ENCODE measurements at places on chromosomes 5 and 9.
A peak's percentile ranks its signal among the peaks of the same experiment; 100 is the strongest.

DNA sequence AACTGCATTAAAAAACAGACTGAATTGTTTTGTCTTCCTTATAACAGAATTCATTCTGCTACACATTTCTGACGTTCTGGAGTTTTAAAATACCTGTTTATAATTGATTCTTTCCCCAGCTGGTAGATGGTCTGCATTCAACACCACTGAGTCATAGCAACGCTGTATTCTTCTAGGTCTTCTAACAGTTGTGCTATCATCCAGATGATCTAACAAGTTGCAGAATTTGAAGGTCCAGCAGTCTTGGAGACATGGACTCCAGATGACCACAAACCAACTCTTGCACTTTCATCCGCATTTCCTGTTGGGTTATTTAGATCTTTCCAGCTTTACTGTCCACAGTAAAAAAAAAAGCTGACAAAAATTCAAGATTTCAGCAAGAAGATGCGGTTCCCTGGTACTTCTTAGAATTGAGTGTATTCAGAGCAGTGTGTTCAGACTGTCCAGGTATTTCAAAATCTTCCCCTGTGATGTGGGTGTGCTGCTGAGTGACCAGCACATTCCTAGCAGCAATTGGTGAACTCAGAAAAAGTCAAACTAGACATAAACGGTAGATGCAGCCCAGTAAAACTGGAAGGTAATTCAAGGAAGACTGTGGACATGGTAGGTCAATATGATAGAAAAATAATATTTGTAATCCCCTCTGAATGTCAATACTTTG lies 50.2 kb downstream of the CSNK1A1 start:
- DNase-seq: no peak

- DNase-seq: no peak
These were observed 38.7 kb upstream of the C6 start for GRCh38 chr5:41252036-41252435.

- no peak for DNase-seq
These were observed 495.3 kb upstream of the NMUR2 start for GRCh38 chr5:152900332-152900731.

DNA sequence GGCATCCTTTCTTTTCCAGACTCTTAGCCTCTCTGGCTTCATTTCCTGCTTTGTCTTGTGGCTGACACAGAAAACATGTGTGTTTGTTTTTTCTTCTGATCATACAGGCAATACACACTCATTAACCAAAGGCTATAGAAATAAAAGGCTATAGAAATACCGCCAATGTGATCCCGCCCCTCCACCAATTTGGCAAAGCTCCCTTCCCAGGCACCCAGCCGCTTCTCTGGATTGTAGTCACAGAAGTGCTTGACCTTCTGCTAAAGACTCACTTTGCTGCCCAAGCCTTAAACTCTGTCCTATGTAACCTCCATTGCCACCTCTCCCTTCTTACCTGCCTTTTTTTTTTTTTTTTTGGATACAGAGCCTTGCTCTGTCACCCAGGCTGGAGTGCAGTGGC lies 5.3 kb downstream of the TXNDC15 start:
- DNase-seq: no peak

DNA sequence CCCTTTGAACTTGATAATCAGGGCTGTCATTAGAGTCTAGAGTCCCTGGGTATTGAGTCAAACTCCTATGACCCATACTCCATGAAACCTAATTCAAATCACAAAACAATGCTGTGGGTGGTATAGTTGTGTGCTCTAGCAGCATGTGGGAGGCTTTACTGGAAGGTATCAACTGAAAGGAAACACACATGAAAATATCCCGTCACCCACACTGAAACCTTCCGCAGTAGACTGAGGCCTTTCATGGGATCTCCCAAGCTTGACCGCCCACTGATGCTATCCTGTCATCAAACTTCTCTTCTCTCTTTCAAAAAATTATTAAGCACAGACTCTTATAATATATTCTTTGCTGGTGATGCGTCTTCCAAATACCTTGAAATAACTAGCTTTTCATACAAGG lies 569.1 kb upstream of the MEF2C start:
- DNase-seq: no peak

GRCh38 chr9:96782235-96782634 lies 4.3 kb upstream of the ZNF510 start:
- no peak for DNase-seq

DNA sequence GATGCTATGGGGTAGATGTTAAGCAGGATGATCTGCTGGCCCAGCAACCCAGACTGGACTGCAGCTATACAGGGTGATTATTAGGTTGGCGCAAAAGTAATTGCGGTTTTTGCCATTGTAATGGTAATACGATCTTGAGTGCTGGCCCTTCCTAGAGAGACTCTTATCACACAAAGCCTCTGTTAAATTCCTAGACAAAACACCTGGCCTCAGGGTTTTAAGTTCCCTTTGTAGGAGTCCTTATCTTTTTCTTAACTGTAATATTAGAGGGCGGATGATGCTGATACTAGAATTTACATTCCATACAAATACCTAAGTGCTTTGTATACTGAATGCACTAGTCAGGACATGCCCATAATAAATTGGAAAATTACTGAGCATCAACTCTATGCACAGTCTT lies 222.2 kb downstream of the NDUFS4 start:
- no peak for DNase-seq

DNA sequence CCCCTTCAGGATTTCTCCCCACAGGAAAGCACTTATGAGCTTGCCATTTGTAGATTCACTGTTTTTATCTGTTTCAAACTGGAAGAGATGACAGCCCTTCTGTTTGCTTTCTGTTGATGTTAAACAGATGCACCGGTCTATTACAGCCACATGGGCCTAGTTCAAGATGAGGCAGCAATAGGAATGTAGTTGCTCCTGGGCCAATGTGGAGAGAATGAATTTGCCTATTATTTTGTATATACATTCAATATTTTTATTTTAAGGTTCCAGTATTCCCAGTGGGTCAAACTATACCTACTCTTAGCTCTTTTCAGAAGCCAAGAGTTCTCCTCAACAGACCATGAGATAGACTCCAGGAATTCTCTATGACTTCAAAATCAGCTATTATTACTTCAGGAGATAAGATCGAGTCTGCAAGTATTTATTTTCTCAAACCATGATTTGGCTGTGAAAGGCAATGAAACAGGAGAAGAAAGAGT lies 461.6 kb downstream of the RASEF start:
- DNase-seq: no peak

GRCh38 chr9:95284162-95285080 lies 33.1 kb downstream of the FANCC start:
- no peak for DNase-seq

- DNase-seq: no peak
These were observed 110.5 kb downstream of the ADAMTS12 start for GRCh38 chr5:33781286-33781685.

DNA sequence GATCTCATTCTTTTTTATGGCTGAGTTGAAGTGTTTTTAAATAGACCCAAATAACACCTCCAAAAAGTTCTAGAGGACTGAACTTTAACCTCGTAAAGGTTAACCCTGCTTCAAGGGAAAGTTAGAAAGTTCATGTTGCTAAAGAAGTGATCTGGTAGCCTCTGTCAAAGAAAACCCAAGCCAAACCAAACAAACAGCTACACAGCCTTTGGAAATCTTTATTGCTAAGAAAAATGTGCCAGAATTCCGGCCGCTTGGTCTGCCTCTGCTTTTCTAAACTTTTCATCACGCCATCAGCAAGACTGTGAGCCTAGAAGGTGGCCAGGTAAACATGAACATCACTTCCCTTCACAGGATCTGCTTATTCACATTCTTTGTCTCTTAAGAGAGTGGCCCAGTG lies 17.9 kb downstream of the FUBP3 start:
- DNase-seq: no peak

DNA sequence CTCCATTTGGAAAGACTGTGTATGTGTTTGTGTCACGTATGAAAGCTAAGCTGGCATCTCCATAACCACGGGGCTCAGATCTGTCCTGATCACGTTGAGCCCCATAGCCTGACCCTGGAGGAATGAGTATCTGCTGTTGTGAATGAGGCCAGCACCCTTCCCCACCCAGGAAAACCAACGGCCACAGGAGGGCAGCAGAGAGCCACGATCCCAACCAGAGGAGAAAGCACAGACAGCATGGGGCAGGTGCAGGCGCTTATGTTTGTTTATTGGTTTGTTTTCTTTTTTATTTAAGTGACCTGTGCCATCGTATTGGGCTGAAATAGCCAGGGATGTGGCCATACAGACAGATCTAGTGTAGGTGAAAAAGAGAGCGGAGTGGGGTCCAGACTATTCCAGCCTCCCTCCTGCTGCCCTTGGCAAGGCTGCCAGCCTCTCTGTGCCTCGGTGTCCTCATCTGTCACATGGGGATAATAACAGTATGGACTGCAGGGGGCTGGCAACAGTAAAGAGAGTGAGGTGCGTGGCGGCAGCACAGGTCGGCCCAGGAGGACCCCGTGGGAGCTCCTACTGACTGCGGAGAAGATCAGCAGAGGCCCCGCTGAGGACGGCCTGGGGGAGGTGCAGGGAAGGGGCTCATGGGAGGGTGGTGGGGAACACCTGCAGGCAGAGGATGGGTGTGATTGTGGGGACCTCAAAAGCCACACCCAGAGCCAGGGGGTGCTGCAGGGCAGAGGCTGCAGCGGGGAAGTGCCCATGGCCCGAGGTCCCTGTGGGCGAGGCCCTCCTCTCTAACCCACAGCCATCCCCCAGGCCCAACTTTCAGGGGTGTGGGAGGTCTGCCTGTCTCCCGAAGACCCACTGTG lies 12.1 kb downstream of the OR2V2 start:
- DNase-seq: peak; percentile 80

- DNase-seq: no peak
These were observed 196.9 kb downstream of the CACNA1B start for GRCh38 chr9:138074516-138074915.

DNA sequence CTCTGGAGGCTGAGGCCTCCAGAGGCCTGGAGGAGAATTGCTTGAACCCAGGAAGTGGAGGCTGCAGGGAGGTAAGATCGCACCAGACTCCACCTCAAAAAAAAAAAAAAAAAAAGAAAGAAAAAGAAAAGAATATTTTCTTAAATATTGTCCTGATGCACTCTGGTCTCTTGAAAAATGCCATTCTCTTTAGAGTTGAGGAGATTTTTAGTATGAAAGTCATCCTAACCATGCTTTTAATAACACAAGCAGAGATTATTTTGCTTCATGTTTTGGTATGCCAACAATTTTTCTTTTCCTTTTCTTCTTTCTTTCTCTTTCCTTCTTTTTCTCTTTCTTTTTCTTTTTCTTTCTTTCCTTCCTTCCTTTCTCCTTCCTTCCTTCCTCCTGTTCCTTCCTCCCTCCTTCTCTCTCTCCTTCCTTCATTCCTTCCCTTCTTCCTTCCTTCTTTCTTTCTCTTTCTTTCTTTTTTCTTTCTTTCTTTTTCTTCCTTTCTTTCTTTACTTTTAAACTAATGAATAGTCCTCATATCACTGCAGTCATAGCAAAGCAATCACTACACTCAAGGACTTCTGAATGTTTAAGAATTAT lies 116.9 kb upstream of the CCNH start:
- DNase-seq: no peak

DNA sequence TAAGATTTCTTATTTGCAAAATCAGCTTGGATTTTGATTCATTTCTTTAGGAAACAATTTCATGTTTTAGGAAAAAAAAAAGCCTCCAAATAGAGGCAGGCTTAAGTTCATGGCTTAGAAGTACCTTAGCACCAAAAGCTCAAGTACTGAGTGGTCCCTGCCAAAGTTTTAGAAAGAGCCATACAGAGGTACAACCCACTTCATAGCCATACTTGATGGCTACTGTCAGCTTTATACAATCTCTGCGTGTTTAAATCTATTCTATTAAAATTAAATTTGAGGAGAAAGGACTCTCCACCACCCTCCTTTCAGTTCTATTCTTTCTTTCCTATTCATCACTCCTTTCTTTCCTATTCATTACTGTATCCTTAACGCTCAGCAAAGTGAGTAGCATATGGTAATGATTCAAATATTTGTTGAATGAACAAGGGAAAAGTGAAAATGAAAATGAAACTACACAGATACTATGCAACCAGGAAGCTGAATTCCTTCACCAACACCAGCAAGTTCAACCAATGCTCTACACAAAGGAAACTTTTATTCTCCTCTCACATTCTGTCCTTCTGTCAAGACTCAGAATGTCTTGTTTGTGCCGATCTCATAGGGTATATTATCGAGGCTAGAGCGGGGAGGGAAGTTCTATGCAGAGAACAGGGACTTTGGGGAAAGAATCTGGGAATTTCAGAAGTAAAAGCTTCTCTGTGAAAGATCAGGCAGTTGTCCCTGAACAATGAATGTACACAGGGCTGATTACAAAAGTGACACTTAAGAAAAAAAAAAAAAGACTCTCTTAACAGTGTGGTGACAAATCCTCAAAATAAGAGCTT lies 138.6 kb upstream of the SPEF2 start:
- no peak for DNase-seq

GRCh38 chr9:93301291-93301811 lies 117.4 kb downstream of the WNK2 start:
- no peak for DNase-seq

- DNase-seq: no peak
These were observed 50.8 kb downstream of the AMBP start for GRCh38 chr9:114027159-114027862.

DNA sequence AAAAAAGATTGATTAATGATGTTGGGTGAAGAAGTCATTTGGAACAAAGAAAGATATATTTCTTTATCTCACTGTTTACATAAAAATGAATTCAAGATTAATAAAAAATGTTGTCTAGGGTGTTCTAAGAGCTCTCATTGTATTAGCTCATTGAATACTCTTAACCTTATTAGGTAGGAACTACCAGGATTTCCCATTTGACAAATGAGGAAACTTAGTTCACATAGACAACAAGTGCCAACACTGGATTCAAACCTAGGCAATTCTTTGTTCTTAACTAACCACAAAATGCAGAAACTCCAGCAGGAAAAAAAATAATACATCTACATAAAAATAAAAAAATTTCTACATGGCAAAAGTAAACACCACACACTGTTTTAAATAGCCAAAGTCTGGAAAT lies 175.8 kb downstream of the RAPGEF6 start:
- DNase-seq: no peak
